ENCODE measurements at places on chromosomes 7 and 10.
A peak's percentile ranks its signal among the peaks of the same experiment; 100 is the strongest.

- no peak for DNase-seq
These were observed 32.0 kb downstream of the CUL2 start for GRCh38 chr10:35058134-35058533.

- DNase-seq: no peak
These were observed 7.1 kb downstream of the PI4K2A start for GRCh38 chr10:97647556-97647955.

DNA sequence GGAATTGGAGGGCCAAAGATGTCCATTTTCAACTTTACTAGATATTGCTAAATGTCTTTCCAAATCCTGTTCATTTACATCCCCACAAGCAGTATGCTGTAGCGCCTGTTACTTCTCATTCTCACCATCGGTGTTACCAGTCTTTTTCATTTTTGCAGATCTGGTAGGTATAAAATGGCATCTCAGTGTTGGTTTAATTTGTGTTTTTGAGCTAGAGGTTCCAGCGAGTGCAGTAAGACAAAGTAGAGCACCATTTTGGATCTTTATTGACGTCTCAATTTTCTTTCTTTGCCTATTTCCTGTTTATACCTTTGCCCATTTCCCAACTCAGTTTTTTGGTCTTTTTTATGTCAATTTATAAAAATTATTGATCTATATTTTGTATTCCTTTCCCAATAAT, 55.6 kb downstream of the NRF1 start:
- DNase-seq: no peak

DNA sequence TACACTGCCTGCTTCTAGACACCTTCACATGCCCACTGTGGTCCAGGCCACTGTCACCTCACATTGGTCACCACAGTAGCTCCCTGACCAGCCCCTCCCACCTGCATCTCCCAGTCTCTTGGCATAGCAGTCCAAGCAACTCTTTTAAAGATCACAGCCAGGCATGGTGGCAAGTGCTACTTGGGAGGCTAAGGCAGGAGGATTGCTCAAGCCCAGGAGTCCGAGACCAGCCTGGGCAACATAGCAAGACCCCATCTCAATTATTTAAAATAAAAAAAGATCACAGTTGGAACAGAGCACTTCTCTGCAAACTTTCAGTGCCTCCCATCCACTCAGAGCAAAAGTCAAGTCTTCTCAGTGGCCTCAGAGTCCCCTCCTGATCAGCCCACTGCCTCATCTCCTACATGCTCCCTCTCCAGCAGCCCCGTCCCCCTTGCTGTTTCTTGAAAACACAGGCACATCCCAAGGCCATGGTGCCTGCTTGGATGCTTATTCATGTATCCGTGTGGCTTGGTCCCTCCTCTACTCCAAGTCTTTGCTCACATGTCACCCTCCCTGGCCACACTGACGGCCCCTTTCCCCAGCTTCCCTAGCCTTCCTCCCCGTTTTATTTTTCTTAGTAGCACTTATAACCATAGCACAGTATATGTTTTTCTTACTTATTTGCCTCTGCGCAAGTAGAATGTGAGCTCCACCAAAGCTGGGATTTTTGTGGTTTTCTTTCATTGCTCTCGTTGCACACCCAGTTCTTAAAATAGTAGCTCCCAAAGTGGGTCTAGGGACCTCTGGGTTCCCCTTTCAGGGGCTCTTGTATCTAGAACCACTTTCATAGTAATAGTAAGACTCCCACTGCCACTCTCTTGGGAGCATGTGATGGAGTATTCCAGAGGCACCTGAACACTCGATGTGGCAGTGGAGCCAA, 19.5 kb downstream of the TSPAN15 start:
- no peak for DNase-seq

GRCh38 chr7:35988105-35988504, 164.9 kb upstream of the EEPD1 start:
- no peak for DNase-seq

DNA sequence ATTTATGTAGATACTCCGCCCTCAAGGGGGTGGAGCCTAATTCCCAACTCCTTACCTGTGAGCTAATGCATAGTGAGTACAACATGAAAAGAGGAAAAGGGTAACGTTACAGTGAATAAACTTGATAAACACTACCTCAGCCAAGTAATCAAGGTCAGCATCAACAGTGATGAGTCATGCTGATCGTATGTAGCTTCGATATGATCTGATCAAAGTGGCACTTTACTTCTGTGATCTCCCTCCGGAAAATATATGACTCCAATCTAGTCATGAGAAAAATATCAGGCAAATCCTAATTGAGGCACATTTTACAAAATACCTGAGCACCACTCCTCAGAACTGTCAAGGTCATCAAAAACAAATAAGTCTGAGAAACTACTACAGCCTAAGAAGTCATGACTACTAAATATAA, 70.4 kb downstream of the VTI1A start:
- DNase-seq: no peak

DNA sequence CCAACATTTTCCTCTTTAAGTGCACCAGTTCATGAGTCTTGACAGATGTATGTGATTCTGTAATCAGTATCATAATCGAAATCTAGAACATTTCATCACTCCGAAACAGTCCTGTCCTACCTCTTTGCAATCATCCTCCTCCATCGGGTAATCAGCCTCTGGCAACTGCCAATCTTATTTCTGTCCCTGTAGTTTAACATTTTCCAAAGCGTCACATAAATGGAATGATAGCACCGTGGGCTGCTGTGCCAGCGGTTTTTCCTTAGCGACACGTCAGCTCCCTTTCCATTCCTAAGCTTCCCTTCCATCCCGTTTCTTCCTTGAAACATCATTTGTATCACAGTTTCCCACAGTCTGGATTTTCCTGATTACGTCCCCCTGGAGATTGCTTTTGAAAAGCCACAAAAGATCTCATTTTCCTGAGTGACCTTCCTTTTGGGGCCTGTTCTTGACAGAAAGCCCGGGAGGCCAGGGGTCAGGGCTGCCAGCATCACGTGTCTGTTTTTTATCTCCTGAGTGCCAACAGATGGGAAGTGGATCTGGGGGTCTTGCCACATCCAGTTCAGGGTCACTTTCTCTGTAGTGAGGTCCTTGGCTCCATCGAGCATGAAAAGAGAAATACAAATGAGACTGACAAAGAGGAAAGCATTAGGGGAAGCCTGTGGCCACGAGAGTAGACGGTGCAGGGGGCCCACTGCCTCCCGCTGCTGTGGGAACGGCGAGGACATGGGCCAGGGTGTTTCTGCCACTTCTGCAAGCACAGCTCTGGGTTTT, 31.6 kb downstream of the TMEM120A start:
- DNase-seq: no peak

DNA sequence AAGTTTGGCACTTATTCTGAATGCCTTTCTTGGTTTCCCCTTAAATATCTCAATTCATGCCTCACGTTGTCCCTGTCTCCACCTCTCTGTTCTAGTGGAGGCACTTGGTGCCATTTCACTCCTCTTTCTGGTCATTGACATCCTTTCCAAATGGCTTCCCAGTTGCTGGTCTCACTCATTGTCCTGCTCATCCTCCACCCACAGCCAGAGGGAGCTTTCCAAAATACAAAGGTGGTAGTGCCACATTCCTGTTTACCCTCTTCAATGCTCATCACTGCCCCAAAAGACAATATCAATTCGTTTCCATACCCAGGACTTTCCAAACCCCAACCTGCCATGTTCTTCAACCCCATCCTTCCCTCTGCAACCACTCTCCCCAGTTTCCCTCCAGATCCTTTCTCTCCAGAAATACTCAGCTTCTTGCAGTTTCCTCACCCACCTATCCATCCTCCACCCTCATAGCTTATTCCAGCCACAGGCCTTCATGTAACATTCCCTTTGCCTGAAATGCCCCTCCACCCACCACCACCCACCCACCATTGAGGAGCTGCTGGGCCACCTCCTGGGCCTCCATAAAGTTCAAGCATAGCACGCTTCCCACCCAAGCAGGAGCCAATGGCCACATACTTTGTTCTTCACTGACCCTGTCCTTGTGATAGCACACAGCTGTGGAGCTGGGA, 63.1 kb upstream of the ADRB1 start:
- no peak for DNase-seq

DNA sequence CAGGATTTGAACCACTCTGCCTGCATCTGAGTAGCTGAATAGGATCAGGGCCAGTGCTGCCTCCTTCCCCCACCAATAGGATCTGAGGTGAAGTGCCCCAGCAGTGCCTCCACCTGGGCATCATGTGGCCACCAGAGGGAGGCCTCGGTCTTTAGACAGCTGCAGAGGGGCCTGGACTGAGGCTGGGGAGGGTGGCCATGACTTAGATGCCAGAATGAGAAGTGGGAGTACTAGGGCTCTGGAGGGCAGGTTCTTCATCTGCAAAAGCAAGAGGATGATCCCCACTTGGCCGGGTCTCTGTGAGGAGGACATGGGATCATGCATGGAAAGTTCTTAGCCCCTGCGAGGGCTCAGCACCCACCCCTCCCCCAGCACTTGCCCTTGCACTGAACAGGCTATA, 56.9 kb downstream of the NEUROG3 start:
- DNase-seq: peak; percentile 56

DNA sequence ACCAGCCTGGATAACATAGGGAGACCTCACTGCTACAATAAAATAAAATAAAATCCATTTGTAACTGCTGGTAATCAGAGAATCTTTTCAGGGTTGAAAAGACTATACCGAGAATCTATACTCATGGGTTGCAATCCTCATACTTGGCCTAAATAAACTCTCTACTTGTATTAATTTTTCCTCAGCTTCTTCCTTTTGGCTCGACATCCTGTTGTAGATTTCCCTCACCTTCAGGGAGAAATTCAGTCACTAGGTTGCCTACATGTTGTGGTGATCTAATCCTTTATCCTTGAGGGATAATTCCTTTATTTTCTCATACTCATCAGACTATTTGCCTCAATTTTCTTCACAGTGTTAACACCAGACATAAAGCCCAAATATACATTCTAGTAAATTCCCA, 1093.4 kb downstream of the SORCS3 start:
- DNase-seq: no peak

DNA sequence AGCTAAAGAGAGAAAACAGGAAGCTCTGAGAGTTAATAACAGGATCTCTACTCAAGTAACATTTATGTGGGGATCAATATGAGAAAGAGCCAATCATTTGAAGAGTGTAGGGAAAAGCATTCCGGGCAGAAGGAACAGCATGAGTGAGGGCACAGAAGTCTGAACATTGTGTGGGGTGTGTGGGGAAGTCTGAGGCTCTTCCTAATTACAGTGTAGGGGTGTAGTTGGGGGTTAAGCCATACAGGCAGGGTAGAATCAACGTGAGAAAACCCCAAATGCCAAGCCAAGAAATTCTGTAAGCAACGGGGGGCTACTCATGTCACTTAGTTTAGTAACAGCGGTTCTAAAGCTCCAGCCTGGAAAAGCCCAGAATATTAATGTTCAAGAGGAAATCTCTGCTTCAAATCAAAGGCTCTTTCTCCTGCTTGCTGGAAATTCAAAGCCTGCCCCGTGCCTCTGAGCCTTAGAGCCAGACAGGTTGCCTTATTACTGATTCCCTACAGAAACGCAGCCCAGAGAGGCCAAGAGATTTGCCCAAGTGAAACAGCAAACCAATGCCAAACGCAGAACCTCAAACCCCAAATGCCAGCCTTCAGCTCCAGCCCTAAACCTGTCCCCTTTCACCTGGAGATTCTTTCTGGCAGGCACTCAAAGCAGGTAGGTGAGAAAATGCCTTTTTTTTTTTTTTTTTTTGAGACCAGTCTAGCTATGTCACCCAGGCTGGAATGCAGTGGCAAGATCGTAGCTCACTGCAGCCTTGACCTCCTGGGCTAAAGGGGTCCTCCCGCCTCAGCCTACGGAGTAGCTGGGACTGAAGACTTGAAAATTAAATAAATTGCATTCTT, 36.1 kb downstream of the DNAJB12 start:
- no peak for DNase-seq

- DNase-seq: no peak
These were observed 28.0 kb upstream of the SLC39A12 start for GRCh38 chr10:17923728-17924127.

DNA sequence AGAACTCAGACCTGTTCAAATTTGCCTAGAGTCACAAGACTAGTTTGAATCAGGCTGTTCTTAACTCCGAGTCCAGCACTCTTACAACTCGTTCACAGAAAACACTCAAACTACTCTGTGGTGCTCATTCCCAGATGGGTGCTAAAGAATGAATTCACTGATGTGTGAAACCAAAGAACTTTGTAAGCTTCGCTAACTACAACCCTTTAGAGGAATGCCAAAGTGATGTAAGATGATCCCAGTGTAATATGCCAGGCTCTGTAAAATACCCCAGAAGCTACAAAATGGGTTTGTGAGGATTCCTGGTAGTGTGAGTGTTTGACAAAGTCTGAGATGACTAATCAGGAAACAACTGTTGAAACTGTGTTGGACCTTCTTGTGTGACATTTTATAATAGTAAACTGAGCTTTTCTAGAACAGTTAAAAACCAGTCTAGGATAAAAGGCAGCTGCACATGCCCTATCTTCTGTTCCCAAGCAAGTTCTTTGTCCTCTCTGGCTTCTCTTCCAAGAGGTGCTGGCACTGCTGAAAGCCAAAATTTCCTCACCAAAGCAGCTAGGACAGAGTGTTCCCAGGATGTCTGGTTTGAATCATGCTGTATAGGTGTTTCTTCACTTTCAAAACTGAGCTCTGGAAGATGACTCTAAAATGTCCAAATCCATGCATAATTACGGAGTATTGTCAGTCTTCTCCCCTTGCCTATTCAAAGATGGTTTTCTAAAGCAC, 527.6 kb downstream of the SORCS1 start:
- no peak for DNase-seq

GRCh38 chr10:11446864-11447263, 164.6 kb downstream of the USP6NL start:
- DNase-seq: no peak

- no peak for DNase-seq
These were observed at the start of gene DRGX for GRCh38 chr10:49395741-49396665. Gene DRGX, minus strand, starts transcription at chr10:49396089. Its CDS starts 649 bp downstream, at chr10:49395440.

DNA sequence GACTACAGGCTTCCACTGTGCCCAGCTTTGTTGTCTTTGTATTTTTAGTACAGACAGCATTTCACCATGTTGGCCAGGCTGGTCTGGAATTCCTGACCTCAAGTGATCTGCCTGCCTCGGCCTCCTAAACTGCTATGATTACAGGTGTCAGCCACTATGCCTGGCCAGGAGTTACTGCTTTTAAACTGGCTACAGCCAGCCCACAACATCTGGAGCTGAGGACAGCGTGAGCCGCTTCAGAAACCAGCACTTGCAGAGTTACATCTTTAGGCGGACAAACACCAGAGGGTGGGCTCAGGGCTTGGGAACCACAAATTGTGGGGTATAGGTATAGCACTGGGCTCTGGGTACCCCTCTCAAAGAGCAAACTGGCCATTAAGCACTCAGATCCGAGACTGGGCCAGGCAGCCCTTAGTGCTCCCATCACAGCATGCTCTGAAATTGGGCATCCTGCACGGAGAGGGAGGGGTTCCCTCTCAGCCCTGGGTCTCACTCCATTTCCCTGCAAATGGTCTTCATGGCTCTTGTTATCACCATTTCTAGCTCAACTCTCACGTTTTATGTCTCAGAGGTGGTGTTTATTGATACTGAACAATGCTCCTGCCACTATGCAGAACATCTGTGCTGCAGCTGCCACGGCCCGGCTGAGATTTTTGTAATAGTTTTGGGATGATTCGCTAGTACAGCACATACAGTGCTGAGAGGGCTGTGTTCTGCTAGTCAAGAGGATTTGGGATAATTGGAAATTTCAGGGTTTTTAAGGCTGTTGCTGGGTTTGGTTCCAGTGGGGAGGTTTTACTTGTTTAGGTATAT, 146.4 kb upstream of the LYZL2 start:
- no peak for DNase-seq

GRCh38 chr10:113732160-113732881, 19.2 kb upstream of the PLEKHS1 start:
- DNase-seq: no peak

Data from activated naive CD8-positive, alpha-beta T cell treated with anti-CD3 and anti-CD28 coated beads, Interleukin-2, amount 10 ng/mL, durations not matched to agents 7 days and 5 days (primary cell).